ENCODE measurements at places on chromosomes 7 and 10. TPM values are rescaled to one million over a fixed set of nuclear protein-coding genes. Genes with fewer than 3 reads are reported as not detected.

DNA sequence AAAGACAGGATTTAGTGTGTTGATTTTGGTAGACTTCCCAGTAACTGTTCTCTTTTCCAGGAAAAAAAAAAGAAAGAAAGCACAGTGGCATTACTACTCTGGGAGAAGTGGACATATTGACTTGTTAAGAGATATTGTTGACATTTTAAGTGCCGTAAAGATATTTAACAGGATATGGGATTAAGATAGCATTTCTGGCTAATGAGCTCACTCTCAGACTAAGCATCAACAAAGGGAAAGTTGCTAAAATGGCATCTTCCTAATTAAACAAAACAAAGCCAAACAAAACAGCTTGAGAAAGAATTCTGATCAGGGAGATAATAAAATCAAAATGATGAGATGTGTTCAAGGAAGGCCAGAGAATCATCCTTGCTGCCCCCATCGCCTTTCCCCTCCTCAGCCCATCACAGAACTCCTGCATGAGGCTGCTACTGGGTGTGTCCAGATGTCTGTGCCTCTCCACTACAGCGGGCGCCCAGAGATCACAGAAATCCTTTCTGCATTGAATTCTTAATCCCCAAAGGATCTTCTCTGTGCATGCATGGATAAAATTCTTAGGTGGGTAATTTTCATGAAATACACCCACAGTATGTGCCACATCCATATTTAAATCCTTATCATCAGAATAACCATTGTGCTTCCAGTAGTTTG is 270.5 kb downstream of the POU6F2 start:
- no peak for DNase-seq

- no peak for DNase-seq
These were observed 109.4 kb upstream of the LANCL2 start for GRCh38 chr7:55255496-55256445.

GRCh38 chr10:77117501-77117900 is 520.1 kb downstream of the KCNMA1 start:
- DNase-seq: no peak

DNA sequence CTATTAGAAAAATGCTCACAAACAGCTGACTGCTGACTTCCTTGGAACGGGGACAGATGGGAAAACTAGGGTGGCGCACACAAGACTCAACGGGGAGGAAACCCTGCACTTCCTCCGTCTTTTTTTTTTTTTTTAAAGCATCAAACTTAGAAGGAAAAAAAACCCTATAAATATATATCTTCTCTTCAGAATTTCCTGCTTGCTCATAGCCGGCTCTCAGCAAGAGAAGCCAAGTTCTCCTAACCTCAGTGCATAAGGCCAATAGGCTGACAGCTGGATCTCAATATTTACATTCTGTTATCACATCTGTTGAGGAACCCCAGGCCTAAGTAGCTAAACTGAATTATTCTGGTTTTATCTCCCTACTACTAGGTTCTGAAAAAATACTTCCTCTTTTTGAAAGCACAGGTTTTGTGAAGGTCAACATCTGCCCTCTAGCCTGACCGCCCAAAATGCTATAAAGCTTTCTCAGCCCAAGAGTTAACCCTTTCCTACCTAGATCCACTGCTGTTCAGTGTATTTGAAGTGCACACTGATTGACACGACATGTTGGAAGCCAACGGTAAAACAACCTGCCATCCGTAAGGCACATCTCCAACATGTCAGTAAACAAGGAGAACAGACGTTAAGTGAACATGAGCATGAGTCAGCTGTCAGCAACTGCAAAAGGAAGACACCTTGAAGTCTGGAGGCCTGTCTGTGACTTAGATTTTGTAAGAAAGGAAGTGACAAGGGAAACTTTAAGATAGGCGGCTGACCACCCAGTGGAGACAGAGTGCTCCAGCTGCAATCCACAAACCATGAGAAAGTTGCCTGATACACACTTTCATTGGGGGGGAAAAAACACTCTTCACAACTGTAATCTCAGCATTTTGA is 83.8 kb downstream of the EBLN1 start:
- no peak for DNase-seq

DNA sequence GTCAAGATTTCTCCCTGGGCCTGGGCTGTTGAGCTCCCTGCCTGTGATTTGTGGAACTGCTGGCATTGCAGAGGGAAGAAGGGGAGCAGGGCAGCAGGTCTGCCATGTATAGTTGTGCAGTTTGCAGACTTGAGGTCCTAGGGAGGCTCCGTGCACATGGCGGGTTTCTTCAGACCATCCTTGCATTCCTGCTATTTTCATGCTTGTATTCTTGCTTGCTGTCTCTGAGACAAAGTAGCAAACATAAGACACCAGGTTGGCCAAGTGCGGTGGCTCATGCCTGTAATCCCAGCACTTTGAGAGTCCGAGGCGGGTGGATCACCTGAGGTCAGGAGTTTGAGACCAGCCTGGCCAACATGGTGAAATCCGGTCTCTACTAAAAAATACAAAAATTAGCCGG is 61.1 kb downstream of the NPTX2 start:
- DNase-seq: no peak

- no peak for DNase-seq
These were observed 2.1 kb upstream of the SAMD9L start for GRCh38 chr7:93150200-93150835.

DNA sequence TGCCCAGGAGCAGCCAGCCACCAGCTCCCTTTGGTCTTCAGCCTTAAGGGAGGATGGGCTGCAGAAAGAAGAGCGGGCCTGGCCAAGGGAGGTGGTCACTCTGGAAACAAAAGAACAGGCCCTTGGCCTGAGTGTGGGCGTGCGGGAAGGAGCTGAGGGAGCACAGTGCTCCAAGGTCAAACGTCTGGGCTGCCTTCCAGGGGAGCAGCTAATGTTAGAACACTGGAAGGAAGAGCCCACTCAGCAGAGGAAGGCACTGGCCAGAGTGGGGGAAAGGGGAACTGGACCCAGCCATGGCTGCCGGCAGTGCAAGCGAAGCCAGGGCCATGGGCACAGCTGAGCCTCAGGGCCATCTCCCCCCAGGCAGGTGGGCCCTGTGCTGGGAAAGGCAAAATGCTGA is 42.7 kb downstream of the FAM53B start:
- DNase-seq: no peak

DNA sequence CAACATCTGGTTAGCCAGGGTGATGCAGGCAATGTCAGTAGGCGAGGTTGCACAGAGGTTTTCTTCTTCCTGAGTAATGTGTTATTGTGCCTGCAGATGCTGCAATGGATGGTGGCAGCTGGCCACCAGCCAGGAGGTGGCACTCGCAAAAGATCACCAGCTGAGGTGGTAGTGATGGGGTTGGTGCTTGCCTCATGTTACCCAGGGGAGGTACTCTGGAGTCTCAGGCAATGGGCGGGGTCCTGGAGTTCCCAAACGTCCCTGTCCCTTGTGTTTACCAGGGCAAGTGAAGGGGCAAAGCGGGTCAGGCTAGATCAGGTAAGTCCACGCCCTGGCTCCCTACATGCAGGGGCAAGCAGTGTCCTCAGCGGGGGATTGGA is 21.1 kb downstream of the CLRN3 start:
- DNase-seq: no peak

DNA sequence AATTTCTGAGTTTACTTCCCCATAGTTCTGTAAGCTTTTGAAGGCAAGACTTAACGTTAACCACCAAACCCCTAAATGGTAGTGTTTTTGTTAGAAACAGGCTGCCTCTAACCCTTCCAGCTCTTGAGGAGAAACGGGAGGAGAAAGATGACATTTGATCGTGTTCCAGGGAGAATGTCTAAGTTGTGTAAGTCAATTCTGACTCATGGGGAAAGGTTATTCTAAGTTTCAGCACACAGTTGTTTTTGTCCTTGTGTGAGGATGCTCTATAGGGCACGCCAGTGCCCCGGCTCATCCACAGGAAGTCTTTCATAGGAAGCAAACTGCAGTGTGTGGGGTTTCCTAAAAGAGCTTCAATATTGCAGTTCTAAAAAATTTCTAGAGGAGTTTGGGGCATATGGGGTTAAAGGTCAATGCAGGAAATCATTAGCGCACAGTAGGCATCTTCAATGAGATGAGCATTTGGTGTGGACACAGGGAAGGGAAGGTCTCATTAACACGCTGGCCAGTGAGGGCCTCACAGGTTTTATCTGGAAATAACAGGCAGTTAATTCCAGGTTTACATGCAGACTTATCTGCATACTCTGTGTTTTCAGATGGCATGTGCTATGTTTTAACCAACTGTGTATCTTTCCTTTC is 638.2 kb upstream of the IGFBP3 start:
- DNase-seq: no peak

DNA sequence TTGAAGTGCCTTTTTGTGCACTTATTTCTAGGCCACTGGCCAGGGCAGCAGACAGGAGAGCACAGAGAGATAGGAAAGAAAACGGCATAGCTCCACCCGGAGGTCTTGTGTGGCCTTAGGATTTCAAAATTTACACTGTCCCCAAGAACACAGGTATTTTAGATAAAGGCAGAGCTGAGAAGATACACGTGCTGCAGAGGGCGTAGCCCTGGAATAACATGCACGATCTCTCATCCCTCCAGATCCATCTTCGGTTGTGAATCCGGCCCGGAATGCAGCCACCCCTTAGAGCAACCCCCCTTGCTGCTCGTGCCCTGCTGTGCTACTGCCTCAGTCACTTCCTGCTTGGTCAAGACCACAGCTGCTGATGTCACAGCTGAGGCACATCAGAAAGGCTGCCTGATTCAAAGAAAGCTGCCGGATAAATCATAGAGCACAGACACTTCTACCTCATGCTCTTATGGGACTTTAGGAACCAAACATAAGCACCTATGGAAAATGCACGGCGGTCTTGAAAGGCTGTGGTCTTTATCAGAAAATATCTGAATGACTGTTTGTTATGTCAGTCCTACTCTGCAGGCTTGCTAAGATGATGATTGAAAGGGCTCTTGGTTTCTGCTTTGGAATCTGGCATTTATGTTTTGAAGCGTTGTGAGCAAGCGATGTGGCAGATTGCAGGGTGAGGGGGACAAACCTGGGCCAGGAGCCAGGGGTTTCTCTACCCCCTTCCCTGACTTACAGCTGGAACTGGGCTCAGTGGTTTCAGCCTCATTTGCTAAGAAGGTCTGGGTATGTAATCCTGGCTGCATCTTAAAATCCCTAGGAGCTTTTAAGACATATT is 152.0 kb downstream of the SVIL start:
- DNase-seq: no peak

DNA sequence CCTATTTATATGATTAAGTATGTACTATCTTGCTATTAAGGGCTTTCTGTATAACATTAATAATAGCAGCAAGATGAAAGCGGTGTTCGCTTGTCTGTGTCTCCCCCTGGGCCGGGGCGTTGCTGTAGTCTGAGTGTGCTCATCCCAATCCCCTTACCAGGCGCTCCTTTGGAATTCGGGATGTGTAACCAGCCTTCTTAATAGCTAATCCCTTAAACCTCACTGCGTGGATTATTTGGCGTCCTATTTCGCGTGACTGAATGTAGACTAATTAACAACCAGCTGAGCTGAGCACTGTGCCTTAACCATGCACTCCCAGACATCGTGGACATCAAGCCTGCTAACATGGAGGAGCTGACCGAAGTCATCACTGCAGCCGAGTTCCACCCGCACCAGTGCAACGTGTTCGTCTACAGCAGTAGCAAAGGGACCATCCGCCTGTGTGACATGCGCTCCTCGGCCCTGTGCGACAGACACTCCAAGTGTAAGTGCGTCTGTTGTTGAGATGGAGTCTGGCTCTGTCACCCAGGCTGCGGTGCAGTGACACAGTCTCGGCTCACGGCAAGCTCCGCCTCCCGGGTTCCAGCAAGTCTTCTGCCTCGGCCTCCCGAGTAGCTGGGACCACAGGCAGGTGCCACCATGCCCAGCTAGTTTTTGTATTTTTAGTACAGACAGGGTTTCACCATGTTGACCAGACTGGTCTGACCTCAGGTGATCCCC is 36.6 kb downstream of the BNIP3 start:
- no peak for DNase-seq

Gene CH25H
- total RNA-seq: 6.4 TPM

Gene PHKG1
- 2.7 TPM for total RNA-seq

Data from esophagus squamous epithelium (tissue), 5 donors.